GM13977 (cell line): ENCODE measurements at places on chromosomes 12 and 14.

GRCh38 chr14:76431538-76431937 lies 55.6 kb downstream of the ESRRB start:
- no peak for DNase-seq

DNA sequence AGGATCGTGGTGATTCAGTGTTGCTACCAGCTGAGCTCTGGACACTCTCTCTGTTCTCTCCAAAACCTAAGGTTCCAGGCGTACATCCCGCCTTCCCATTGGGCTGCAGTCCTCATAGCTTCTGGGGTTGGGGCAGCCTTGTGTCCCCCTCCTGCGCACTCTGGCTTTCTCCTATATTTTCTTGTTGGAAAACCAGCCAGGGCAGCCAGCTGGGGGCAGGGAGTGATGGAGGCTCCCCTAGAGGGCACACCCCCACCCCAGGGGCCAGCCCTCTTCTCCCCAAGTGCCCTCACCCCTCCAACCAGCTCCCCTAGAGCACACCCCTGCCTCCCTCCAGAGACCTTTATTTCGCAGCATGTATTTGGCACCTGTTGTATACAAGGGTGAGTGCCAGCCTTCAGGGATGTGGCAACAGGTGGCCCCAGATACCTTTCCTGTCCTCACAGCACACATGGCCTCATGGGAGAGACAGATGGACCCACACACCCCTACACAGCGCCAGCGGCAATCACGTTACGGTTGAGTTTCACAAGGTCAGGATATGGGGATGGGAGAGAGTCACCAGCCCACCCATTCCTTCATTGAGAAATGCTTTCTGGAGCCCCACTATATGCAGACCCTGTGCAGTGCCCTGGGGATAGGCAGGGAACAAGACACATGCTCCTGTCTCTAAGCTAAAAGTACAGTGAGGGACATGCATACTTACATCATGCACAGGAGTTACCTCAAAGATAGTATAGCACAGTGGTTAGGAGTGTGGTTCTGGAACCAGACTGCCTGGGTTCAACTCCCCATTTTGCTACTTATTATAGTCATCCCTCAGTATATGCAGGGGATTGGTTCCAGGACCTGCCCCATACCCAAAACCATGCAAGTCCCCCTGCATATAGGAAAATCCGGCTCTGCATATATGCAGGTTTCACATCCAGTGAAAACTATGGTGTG lies 141.1 kb downstream of the PHETA1 start:
- no peak for DNase-seq

DNA sequence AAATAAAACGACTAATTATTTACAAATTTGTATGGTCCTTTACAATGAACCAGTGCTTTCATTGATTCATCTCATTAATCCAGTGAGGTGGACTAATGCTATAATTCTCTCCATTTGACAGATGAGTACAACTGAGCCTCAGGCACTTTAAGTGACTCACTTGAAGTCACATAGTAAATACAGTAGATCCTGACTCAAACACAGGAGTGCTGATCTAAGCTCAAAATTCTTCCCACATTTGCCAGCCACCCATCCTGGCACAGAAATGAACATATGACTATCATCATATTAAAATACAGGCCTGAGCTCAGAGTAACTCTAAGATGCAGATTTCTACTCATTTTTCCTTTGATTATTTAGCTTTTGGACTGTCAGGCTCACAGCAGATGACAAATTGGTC lies 30.6 kb downstream of the SLC16A7 start:
- no peak for DNase-seq

DNA sequence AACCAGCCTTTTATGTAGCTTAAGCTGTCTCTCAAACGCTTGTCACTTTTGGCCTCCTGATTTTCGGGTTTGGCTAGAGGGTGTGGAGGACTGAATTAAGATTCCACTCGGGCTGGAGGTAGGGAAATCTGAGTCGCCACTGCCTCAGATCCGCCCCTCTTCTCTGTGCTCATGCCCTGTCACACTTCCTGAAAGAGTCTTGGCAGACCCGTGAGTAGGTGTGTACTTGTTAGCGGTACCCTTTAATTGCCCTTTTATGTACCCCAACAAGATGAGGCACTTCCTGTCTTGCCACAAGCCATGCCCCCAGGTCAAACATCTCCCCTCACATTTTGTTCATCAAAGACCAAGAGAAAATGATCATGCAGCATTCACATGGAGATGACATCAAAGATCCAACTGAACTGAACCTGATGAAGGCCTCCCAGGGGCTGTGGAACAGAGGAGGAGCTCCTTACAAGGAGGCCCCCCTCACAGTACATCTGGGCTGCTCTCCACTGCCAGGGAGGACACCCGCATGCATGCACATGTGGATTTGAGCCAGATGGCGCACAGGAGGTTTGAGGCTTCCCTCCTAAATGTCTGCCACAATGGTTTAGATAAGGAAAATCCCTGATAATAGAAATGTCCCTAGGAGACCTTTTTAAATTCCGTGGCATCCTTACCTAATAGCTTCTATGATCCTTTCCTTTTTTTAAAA lies 86.5 kb upstream of the CDKN3 start:
- no peak for DNase-seq

DNA sequence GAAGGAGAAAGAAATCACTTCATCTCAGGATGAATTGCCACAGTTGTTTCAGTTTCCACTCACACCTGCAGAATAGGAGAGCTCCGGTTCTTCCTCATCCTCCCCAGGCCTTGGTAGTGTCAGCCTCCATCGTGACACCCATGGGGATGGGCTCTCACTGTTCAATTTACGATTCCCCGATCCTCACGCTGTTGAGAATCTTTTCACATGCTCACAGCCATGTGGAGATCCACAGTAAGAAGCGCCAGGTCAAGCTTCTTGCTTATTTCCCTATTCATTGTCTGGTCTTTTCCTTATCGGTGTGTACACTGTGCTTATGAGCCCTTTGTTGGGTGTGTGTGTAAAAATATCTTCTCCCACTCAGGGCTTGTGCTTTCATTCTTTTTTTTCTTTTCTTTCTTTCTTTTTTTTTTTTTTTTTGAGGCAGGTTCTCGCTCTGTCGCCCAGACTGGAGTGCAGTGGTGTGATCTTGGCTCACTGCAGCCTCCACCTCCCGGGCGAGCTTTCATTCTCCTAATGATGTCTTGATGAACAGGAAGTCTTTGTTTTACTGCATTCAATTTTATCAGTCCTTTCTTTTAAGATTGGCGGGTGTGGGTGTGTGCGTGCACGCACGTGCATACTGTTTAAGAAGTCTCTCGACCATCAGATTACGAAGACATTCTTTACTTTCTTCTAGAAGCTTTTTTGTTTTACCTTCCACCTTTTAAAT lies 21.5 kb downstream of the RIN3 start:
- DNase-seq: no peak

- DNase-seq: peak; percentile 32
Measured at GRCh38 chr12:123223241-123223668, 9.7 kb downstream of the MPHOSPH9 start.
